GM12892 (cell line): ENCODE measurements at places on chromosomes 5 and 9.

DNA sequence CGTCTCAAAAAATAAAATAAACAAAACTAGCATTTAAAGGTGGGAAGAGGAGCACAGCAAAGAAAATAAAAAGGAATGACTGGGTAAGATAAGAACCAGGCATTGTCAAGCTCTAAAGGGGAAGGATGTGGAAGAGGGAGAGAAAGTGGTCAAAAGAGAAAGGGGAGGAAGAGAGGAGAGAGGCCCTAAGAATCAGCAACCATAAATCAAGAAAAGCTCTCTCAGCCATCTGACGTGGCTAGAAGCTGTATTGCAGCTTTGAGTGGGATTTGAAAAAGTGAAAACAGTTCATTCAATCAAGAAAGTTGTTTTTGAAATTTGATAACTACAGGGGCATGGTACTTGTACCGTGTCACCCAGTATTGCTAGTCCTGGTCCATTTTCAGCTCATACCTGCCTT lies 45.4 kb upstream of the F2R start:
- no peak for DNase-seq

GRCh38 chr5:54944364-54944763 lies 41.0 kb downstream of the ESM1 start:
- DNase-seq = no peak

- no peak for DNase-seq
Observed at GRCh38 chr9:114259798-114260523, 62.9 kb upstream of the ORM1 start.

GRCh38 chr9:129384491-129385210 lies 206.6 kb upstream of the IER5L start:
- DNase-seq = no peak

GRCh38 chr9:82563094-82563493 lies 499.8 kb downstream of the RASEF start:
- DNase-seq = no peak

GRCh38 chr5:81687292-81687691 lies 63.6 kb downstream of the SSBP2 start:
- DNase-seq = no peak

- DNase-seq = peak; percentile 62
Observed at GRCh38 chr9:99105152-99106043, 485 bp downstream of the TGFBR1 start.

- peak; percentile 19 for DNase-seq
Observed at GRCh38 chr5:73899055-73899454, 273.1 kb downstream of the ARHGEF28 start.

DNA sequence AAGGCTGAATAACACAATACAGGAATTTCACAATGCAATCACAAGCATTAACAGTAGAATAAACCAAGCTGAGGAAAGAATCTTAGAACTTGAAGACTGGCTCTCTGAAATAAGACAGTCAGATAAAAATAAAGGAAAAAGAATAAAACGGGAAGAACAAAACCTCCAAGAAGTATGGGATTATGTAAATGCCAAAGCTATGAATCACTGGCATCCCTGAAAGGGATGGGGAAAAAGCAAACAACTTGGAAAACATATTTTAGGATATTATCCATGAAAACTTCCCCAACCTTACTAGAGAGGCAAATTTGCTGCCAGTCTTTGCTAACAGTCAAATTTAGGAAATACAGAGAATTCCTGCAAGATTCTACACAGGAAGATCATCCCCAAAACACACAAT lies 157.9 kb downstream of the ALDH1A1 start:
- DNase-seq = no peak

- DNase-seq = no peak
Observed at GRCh38 chr5:119537704-119538103, 85.4 kb downstream of the HSD17B4 start.

GRCh38 chr5:72301557-72301956 lies 18.5 kb downstream of the MRPS27 start:
- DNase-seq = no peak

GRCh38 chr5:136057401-136058038 lies 28.7 kb downstream of the TGFBI start:
- DNase-seq = no peak

- no peak for DNase-seq
Observed at GRCh38 chr9:128629852-128630545, 26.6 kb downstream of the DYNC2I2 start.

DNA sequence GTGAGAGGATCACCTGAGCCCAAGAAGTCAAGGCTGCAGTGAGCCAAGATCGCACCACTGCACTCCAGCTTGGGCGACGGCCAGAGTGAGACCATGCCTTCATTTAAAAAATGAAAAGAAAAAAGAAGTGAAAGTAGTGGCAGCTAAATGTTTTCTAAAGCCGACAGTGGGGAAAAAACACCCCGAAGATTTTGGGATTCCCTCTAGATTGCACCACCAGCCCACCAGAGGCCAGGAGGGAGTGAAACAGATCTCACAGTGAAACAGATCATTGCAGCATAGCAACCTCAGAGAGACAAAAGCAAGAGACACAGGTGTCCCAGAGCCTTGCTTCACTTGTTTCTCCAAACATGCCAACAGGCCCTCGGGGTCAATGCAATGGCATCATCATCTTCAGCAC lies 156.8 kb downstream of the PAX5 start:
- no peak for DNase-seq

DNA sequence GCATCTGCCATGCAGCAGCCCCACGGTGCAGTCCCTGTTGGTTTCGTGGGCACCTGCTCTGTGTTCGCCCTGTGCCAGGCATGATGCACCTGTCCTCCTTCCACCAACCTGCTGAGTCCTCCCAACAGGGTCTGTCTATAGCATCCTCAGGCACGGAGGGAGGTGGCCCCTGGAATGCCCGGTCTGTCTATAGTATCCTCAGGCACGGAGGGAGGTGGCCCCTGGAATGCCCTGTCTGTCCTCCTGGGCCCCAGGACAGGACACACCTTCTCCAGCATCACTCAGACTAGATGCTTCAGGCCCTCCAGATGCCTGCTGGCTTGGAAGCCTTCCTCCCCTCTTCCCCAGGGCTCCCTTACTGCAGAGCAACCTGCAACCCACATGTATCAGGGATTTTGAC lies 9.9 kb upstream of the PHYHD1 start:
- no peak for DNase-seq

DNA sequence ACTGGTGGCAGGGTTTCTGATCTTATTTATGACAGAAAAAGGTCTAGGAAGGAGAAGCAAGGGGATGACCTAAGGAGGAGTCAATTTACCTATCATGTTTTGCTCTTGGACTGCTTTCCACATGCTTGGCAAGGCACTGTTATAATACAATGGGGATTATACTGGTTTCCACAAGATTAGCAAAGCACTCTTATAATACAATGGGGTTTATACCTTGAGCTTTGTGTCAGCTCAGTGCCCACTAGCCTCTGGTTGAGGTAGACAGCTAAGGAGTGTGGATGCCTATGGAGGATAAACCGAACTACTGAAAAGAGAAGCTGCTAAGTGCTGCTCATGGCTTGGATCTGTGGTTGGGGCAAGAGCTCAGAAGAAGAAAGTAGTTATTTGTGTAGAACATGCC lies 68.7 kb downstream of the MRPS27 start:
- DNase-seq = no peak
